CD4-positive, alpha-beta T cell treated with Interleukin-4 for 4 hours (primary cell): ENCODE measurements at places on chromosomes 6 and 20.

GRCh38 chr20:39253051-39253755 is 291.1 kb downstream of the DHX35 start:
- DNase-seq, result no peak

DNA sequence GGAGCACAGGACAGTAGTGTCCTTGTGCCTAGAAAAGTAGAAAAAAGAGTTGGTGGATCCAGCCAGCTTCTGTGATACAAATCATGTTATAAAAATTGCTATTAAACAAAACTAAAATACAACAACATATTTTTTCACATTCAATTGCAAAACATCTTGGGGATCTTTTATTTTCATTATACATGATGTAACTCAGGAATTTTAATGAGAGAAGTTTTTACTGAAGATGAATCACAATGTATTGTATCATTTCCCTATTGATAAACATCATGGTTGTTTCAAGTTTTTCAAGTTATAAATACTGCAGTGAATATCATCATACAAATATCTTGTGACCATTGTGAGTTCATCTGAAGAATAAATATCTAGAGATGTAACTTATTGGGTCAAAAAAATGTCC is 608.0 kb downstream of the PHF3 start:
- DNase-seq, result no peak

DNA sequence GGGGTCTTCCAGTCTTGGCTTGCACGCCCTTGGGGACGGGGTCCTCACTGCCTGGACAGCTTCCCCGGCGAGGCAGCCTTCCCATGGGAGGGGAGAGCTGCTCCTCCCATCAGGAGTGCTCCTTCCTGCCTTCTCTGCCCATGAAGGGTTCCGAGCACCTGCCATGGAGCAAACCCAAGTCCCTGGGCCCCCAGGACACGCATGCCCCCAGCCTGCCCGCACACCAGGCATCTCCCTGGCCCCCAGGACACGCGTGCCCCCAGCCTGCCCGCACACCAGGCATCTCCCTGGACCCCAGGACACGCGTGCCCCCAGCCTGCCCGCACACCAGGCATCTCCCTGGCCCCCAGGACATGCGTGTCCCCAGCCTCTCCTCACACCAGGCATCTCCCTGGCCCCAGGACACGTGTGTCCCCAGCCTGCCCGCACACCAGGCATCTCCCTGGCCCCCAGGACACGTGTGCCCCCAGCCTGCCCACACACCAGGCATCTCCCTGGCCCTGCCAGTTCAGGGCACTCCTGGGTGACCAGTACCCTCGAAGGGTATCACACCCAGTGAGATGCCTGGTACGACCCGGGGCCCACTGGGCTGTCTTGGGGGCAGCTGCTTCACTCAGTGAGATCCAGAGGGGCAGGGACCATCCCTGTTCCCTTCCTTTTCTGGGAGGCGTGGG is 21.7 kb downstream of the COL20A1 start:
- no peak for DNase-seq

DNA sequence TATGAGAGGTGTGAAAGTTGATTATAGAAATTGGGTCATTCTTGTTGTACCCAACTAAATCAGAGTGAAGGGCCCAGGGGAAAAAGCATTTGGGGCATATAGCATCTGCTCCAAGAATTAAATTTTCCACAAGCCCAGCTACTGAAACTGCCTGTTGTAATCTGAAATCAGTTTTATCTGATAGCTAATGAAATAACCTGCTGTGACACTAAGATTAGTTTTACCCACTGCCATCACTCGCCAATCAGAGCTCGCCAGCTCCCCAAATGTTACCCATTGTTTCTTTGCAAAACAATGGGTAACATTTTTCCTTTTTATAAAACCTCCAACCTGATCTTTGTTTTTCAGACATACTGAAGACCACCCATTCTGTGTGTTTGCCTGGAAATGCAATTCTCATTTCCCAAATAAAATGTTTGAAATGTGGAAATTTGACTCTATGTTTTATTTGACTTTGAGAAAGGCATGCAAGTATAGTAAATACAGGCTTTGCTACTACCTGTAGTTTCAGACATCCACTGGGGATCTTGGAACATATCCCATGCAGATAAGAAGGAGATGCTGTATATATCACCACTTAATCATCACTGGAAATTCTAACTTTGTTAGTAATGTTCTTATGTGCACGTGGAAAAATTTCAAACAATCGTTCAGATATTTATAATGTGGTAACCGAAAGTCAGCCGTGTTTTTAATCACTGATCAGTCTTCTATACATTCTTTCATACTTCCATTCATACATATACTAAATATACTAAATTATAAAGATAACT is 6.3 kb upstream of the AHI1 start:
- no peak for DNase-seq

GRCh38 chr6:51352506-51353029 is 533.9 kb downstream of the TFAP2B start:
- no peak for DNase-seq

DNA sequence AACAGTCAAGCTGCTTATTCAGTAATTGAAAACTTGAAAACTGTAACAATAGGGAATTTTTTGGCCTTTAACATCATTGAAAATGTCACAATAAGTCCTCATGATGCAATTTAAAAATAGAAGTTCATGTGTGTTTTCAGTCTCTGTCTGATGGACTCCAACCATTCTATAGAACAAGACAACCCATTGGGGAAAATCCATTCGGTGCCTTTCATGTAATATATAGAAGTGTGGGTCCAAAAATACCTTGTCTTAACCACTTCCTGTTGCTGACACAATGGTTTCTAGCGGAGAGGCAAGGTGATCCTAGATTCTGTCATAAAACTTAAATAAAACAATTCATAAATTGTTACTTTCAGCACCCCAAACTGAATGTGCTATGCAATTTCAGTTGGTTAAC is 1131.3 kb upstream of the MAP3K7 start:
- no peak for DNase-seq

DNA sequence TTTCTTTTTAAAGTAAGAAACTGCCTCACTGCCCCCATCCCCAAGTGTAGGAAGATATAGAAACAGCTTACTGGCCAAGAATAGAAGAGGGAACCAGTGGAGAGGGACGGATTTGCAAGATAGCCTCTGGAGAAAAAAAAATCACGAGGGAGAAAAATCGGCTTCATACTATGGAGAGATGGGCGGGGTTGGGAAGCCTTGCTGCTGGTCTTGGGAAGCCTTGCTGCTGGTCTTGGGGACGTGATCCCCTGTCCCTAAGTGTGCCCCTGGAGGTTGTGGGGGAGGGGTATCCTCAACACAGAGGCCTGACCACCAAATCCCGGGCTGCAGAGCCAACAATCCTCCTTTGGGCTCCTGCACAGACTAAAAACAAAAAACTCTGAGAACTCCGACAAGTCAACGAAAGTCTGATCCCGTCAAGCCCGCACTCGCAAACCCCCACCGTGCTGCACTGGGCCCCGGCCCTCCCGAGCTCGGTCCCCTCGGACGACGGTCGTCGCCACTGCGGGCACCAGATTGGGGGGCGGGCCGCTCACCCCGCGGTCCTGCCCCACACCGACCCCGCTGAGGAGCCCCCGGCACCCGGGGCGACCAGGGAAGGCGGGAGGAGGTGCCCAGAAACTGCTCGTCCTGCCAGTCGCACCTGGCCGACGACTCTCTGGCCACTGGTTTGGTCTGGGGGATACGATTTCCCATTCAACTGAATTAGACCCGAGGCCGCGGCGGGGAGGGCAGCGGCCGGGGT is 750 bp downstream of the MAP7 start:
- no peak for DNase-seq

DNA sequence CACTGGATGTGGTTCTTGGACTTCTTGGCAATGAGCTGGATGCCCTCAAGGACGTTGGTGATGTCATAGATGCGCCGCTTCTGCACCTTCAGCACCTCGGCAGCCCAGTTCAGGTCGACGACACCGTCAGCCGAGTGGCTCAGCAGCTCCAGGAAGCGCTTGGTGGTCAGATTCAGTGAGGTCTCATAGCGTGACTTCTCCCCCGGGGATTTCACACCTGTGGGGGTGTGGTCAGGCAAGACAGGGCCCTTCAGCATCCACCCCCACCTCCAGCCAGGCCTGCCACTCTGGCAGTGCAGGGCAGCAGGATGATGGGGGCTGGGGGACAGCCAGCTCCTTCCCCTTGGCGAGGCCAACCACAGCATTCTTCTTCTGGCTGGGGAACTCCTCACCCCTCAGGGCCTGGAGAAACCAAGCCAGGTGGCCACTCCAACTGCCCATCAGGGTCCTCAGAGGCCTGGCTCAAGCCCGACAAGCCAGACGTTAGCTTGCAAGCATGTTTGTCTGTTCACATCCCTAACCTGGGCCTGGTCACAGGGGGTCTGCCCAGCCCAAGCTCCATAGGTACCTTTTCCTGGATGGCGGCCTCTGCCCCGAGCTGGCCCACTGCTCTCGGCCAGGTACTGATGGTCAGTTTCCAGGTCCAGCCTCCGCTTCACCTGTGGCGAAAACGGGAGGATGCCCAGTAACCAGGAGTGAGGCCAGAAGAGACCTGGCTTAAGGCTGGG is 5.7 kb upstream of the NECAB3 start:
- DNase-seq, result peak; percentile 59
